NCI-H2029 treated with DMSO at 0.1 percent for 48 hours (cell line): ENCODE measurements at places on chromosomes 3 and 15.

DNA sequence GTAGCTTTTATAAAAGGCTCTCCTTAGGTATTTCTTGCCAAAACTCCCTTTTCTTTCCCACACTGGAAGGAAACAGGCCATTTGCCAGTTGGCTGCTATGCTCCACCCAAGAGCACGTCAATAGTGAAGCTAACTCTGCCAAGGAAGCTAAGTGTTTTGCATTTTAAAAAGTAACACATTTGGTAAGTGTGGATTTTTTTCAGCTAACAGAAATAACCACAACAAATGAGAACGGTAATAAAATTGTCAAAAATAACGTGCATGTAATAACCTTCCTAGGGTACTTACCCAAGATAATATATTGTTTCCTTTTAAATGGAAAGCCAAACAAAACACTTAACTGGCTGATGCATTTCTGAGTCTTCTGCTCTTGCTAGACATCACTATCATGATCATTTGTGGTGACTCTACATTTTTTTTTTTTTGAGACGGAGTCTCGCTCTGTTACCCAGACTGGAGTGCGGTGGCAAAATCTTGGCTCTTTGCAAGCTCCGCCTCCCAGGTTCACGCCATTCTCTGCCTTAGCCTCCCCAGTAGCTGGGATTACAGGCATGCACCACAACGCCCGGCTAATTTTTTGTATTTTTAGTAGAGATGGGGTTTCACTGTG lies 4.6 kb downstream of the DPP8 start:
- no peak for DNase-seq

DNA sequence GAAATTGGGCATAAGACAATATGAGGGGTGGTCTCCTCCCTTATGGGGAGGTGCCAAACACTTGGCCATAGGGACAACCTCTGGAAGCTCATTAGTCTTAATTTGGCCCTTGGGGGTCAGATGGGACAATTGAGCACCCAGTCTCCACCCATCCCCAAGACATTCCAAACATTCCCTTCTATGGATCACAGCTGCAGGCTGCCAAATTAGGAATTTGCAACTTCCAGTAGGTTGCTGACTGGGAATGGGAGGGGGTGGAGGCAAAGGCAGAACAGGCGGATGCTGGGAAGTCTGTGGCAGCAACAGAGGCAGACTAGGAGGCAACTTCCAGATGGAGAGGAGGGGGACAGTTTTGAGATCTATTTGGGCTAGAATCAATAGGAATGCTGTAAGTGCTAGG lies 1.4 kb upstream of the PDHB start:
- no peak for DNase-seq

GRCh38 chr3:119673875-119674274 lies 3.3 kb downstream of the COX17 start:
- DNase-seq: no peak

DNA sequence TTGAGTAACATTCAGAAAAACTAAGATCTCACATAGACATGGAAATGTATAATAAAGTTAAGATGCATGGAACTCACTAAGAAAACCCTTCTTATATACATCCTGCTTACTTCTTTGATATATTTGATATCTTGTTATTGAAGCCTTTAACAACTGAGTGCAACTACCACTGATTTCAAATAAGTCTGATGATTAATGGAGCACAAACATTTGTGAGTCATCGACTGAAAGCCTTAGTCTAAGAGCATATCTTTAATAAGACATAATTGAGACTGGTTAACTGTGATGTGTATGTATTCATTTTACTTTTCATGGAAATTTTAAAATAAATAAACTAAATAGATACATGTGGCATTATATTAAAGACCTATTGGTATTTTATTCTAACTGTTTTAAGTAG lies 740.5 kb downstream of the EPHA3 start:
- no peak for DNase-seq

GRCh38 chr3:50345586-50346234 lies at the start of gene ZMYND10:
TSS of gene ZMYND10 (minus strand) at chr3:50345732. CDS start at chr3:50345579, 153 bp downstream.
- no peak for DNase-seq

- no peak for DNase-seq
Measured at GRCh38 chr3:194098081-194098842, 37.7 kb upstream of the HES1 start.

- DNase-seq: no peak
Measured at GRCh38 chr3:194225988-194226663, 90.2 kb downstream of the HES1 start.

DNA sequence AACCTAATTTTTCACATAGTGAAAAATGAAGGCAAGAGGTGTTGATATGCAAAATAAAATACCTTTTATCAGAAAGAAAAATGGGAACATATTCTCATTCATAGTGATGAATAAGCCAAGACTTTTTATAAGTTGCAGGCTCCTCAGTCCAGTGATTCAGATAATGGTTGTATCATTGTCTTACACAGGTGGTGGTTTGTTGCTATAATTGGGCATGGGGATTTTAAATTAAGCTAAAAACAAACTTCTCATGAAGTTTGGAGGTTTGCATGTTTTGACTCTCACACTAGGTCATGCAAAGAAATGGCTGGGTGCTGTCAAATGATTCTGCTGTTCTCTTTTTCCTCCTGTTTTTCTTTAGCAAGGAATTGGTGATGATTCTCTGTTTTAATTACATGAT lies 60.8 kb upstream of the SKIL start:
- no peak for DNase-seq

GRCh38 chr15:48757661-48758060 lies 53.2 kb downstream of the CEP152 start:
- no peak for DNase-seq
